Lower lobe of right lung (tissue), 2 donors: ENCODE measurements at places on chromosomes 16 and 17. TPM values are rescaled to one million over a fixed set of nuclear protein-coding genes. Genes with fewer than 3 reads are reported as not detected.
A peak's percentile ranks its signal among the peaks of the same experiment; 100 is the strongest.

GRCh38 chr16:27867122-27868110 lies 196.1 kb downstream of the GSG1L start:
- peak; percentile 84 for DNase-seq

DNA sequence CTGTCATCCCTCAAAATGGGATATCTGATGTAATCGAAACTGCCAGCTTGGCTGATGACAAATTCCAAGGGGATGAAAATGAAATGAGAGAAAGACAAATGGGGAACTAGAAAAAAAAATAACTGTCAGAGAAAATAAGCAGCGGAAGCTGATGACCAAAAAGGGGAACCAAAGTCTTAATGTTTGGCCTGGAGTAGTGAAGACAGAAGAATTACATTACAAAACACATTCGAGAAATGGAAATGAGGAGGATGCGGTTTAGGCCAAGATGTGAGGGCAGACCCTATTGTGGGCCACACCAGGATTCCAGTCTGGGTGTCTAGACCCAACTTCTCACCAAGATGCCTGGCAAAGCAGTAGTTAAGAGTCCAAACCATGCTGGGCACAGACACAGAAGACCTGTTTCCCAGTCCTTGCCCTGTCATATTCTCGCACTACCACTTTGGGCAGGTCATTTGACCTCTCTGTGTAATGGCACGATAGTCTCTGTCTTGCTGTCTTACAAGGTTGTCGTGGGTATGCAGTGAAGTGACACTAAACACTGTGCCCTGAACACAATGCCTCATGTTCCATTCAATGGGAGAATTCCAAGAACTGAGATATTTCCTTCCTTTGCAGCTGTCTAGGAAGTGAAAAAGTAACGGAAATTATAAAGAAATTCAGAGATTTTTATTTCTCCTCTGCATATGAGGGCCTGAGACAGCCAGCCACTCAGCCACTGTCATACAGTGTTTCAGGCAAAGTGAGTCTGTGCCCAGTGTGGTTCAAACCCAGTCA lies 12.3 kb upstream of the CCL2 start:
- DNase-seq, result no peak

GRCh38 chr16:46883690-46884512 lies at the start of gene GPT2:
Gene GPT2, plus strand, starts transcription at chr16:46884362. Its CDS starts 354 bp downstream, at chr16:46884716.
- DNase-seq, result peak; percentile 99

The KRT31 gene
- not detected for total RNA-seq

- DNase-seq, result no peak
These were observed 364.4 kb downstream of the XYLT1 start for GRCh38 chr16:17106243-17106791.

The CCP110 gene
- 23.9 TPM for total RNA-seq

- DNase-seq, result no peak
These were observed 9.8 kb upstream of the LASP1NB start for GRCh38 chr17:38915639-38915995.

DNA sequence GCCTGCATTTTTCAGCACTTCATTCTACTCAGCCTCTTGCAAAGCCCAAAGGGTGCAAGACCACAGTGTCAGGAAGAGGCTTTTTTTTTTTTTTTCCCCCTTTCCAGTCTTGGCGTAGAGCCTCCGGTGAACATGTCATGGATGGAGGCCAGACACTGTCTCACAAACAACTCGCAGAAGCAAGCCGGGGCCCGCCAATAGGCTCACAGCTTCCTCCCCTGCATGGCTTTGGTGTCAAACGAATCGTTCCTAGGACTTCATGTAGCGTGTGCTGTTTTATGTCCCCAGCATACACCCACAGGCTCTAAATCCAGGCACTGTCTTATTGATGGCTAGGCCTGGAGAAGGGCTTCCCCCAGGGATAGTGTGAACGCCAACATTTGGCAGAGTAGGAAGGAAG lies 457.7 kb upstream of the MAF start:
- no peak for DNase-seq

The ATP2C2 gene
- 56.2 TPM for total RNA-seq

The TMEM106A gene
- 17.9 TPM for total RNA-seq

DNA sequence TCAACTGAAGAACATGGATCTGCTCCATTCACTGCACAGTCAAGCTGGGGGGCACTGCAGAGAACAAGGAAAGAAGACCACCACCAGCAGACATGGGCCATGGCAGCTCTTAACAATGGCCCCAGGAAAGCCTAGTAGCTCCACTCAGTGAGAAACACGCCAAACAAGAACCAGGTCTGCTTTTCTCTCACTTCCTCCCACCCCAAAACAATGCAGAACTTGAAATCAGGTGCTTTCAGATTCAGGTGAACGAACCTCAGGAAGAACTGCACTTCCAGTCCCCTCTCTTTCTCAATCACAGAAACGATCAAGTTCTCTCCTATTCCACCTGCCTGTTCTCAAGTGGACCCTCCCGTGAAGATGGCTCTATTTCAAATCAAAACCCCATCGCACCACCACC lies 155.6 kb downstream of the GRIN2A start:
- DNase-seq, result no peak

DNA sequence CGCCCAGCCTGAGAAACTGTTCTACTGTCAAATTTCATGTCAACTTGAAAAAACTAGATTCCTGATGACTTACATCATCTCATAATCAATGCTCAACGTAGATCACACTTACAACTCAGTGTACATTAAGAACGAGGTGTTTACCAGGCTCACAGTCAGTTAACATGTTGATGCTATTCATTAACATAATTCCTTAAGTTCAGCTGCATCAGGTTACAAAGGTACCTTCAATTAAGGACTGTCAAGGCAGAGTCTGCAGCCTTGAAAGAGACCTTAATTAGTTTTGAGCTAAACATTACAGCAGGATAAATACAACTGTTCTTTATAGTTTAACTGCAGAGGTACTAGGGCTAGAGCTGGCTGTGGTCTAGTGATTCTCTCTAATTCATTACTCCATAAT lies 1.9 kb downstream of the GNA13 start:
- no peak for DNase-seq

GRCh38 chr16:76535-77272 lies 1.3 kb upstream of the MPG start:
- DNase-seq, result peak; percentile 73

DNA sequence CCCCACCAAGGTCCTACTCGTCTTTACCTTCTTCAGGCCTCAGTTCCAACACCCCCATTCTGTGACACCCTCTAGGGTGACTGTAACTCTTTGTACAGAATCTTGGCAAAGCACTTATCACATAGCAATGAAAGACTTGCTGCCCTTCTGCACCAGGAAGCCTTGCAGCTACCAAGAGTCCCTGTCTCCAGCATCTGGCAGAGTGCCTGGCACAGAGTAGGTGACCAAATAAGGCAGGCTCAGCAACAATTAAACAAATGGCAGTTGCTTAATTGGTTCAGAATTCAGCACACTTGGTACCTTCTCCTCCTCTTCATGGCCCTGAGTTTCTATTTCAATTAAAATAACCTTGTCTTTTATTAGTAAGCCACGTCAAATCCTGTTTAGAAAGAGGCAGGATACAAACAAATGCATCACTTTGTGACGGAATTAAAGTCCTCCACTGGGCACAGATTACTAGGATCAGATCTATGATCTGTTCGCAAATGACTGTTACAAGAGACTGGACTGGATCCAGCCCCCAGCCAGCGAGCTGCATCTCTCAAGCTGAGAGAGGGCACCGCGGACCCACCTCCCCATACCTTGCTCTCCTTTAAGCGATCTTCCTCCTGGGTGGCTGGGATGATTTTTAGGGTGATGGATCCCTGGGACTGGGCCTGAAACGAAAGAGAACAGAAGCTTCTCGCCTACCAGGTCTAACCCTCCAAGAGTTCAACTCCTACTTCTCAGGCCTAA lies 9.4 kb downstream of the MPP3 start:
- DNase-seq, result peak; percentile 79

GRCh38 chr17:38357486-38358123 lies 6.0 kb downstream of the SOCS7 start:
- DNase-seq, result no peak

- no peak for DNase-seq
These were observed 418.6 kb downstream of the TOX3 start for GRCh38 chr16:52128361-52128760.

The SENP3 gene
- total RNA-seq, result 87.0 TPM

The CTRB2 gene
- 0.44 TPM for total RNA-seq

DNA sequence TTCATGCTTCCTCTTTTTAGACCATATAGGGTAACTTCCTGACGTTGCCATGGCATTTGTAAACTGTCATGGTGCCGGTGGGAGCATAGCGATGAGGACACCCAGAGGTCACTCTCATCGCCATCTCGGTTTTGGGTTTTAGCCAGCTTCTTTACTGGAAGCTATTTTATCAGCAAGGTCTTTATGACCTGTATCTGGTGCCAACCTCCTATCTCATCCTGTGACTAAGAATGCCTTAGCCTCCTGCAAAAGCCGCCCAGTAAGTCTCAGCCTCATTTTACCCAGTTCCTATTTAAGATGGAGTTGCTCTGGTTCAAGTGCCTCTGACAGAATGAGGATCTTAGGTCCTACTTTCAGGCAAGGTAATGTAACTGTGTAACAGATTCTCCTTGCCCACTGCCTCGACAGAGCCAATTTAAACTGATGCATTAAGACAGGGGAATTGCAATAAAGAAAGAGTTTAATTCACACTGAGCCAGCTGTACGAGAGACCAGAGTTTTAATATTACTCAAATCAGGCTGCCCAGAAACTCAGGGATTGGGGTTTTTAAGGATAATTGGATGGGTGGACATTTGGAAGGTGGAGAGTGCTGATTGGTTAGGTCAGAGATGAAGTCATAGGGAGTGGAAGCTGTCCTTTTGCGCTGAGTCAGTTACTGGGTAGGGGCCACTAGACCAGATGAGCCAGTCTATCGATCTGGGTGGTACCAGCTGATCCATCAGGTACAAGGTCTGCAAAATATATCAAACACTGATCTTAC lies 59.9 kb upstream of the ATF7IP2 start:
- DNase-seq, result no peak

GRCh38 chr16:50066482-50067289 lies 916 bp downstream of the HEATR3 start:
- DNase-seq, result no peak

- no peak for DNase-seq
These were observed 15.0 kb upstream of the NTN1 start for GRCh38 chr17:9006175-9006767.

DNA sequence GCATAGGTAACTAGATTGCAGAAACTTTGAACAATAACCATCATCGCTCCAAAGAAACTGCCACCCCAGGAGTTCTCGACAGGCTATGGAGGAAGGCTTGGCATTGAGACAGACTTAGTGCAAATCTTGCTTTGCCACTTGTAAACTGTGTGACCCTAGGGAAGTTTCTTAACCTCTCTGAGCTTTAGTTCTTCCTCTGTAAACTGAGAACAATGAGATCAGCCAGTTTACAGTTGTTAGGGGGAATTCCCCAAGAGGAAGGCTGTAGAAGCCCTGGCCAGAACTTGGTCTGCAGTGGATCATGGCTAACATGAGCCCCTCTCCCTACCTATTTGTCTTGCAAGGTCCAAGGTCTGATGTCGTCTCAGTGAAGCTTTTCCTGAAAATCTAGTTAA lies 78.9 kb downstream of the NT5M start:
- DNase-seq, result no peak

GRCh38 chr16:6541267-6541666 lies 791.4 kb upstream of the RBFOX1 start:
- no peak for DNase-seq

The MT1F gene
- 12.6 TPM for total RNA-seq

The SRL gene
- total RNA-seq, result 1.4 TPM

The ELAC2 gene
- 41.0 TPM for total RNA-seq

DNA sequence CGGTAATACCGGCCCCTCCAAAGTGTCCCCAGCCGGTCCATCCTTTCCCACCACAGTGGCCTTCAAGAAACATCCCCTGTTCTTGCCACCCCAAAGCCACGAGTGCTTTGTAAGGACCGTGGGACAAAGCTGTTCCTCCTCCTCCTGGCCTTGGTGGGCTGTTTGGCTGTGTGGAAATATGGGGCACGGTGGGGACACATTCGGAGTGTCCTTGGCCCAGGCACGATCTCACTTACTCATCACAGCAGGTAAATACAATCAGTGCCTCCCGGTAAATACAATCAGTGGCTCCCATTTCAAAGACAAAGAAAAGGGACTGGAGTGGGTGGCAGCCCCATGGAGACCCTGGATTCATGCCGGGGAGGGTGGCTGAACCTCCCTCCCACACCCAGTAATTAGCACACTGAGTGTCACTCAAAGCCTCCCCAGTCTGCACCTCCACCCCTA lies 10.4 kb downstream of the SCN4A start:
- no peak for DNase-seq

- no peak for DNase-seq
These were observed 132.5 kb upstream of the PLCG2 start for GRCh38 chr16:81646561-81646960.

The EFCAB5 gene
- 1.8 TPM for total RNA-seq

DNA sequence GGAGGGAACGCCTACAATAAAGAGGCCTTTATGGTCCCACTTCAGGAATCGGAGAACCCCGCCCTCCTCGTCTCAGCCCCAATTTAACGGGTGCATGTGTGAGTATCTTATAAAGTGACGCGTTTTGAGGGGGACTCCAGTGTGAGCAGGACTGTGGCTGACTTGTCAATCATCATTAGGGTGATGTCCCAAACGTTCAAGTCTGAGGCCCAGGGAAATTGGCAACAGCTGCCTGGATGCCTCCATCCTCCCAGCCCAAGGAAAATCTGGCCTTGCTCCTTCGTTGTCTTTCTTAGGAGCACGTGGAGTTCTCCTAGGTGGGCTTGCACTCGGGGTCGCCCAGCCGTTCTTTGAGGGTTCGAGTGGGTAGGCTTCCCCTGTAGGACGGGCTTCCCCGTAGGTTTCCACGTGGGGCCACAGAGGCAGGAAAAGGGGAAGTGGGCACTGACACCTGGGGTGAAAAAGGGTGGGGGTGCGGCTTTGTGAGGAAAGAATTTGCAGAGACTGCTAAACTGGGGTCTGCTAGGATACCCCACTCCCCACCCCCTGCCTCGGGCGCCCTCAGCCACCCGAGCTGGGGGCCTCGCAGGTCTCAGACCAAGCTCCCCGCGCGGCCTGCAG lies 561 bp upstream of the HERPUD1 start:
- no peak for DNase-seq

DNA sequence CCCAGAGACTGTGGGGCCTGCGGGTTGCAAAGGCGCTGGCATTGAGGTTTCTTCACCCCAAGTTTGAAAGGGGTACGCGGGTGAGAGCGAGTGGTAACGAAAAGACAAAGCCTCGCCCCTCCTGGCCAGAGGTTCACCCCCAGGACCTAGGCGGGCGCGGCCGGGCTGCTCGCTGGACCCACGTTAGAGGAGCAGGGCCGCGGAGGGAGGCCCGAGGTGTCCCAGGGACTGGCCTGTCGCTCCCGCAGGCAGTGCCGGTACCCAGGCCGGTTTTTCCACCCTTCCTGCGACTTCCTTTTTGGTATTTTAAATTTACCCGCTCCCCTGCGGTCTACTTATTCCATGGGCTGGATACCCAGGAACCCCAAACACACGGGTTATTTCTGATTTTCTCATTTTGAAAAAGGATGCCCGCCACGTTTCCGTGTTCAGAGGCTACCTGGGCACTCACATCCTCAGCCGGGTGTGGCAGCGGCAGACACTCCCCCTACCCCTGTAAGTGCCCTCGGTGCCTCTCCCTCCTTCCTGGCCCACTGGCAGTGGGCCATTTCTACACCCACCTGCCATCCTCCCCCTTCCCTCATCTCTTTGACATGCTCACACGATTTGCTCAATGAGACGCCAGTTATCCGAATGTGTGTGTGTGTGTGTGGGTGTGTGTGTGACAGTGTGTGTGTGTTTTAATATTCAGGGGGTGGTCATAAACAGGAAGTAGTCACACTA lies 1.6 kb upstream of the FOXL1 start:
- no peak for DNase-seq
